Effector CD4-positive, alpha-beta T cell (primary cell): ENCODE measurements at places on chromosomes 5 and 9.

- DNase-seq, result no peak
Measured at GRCh38 chr9:75644649-75645048, 245.8 kb upstream of the PCSK5 start.

GRCh38 chr5:2779459-2779858 lies 28.0 kb upstream of the IRX2 start:
- no peak for DNase-seq

GRCh38 chr5:99771296-99771695 lies 763.9 kb upstream of the FAM174A start:
- DNase-seq, result no peak

GRCh38 chr5:140362875-140363630 lies 3.1 kb downstream of the SLC4A9 start:
- DNase-seq, result peak; percentile 74

DNA sequence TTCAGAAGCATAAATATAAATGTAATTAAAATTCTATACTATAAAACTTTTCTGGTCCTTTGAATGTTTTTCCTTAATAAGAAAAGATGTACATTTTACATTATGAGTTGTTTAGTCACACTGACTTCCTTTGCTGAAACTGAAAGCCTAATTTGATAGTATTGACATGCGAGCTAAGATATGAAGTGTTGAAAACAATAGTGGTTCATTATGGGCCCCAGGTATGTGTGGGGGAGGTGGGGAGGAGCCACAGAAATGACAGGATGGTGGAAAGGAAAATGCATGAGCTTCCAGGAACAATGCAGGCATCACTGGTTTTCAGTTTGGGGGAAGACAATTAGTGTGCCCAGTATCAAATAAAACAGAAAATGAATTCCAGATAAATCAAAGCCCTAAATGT lies 35.4 kb upstream of the RLN1 start:
- no peak for DNase-seq

GRCh38 chr9:99181621-99182020 lies 40.1 kb downstream of the ALG2 start:
- no peak for DNase-seq

GRCh38 chr9:7976167-7976755 lies 176.7 kb upstream of the DMAC1 start:
- peak; percentile 40 for DNase-seq

- no peak for DNase-seq
Measured at GRCh38 chr9:31983895-31984294, 400.5 kb upstream of the ACO1 start.

DNA sequence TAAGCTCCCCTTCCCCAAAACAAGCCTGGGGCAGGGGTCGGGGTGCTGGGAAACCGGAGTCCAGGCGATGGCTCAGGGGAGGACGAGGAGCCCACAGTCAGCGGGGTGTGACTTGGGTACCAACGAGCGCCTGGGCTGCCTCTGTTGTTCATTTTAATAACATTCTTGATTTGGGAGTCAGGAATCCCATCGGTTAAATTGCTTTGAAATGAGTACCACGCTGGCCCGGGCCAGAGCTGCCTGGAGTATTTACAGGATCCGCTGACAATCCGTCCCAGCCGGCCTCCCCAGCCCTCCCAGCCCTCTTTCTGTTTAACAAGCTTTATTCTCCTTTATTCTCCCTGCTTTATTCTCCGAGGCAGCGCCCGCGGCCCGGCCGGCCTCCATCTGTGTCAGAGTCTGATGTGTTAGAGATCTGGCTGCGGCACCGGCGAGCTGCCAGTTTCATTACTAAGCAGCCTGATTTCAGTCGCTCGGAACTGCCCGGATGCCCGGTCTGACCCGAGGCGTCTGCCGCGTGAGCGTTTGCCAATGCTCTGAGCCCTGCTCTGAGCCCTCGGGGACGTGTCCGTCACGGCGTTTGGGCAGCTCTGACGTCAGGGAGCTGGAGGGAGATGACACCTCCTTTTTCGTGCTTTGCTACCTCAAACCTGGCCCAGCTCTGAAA lies 16.5 kb upstream of the QRFP start:
- no peak for DNase-seq

GRCh38 chr5:89090037-89090436 lies 207.1 kb upstream of the MEF2C start:
- DNase-seq, result no peak

- DNase-seq, result no peak
Measured at GRCh38 chr5:68894673-68895072, 199.1 kb upstream of the SLC30A5 start.

DNA sequence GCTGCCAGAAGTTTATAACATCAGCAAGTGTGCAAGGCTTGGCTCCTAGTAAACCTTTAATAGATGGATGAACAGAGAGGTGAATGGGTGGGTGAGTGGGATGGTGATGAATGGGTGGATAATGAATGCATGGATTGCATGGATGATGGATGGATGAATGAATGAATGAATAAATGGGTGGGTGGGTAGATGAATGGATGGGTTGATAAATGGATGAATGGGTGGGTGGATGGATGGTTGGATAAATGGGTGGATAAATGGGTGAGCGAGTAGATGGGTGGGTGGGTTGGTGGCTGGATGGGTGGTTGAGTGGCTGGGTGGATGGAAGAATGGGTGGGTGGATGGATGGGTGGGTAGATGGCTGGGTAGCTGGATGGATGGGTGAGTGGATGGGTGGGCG lies 28.5 kb upstream of the CEP72 start:
- no peak for DNase-seq

DNA sequence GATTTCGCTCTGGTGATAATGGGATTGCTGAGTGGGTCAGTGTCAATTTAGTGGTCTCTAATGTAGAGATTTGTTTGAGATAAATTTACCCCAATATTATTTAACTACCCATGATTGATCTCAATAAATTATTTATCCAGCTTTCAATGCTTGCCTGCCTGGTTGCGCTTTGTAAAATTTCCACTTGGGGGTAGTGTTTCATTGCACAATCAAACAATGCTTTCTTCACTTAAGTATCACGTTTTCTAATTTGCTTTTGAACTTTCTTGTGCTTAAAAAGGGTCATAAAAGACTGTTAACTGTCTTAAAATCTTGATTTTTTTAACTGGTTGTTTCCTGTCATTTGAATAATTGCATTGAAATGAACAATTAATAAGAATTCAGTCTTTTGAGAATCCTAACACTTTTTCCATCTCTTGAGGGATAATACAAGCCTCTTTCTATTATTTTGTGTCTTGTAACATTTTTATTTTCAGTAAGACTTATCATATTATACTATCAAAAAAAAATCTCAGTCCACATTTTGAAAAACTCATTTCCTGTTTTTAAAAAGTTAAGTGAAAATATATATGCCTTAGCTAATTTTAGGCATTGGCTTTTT lies 18.7 kb downstream of the HSD17B4 start:
- no peak for DNase-seq

- no peak for DNase-seq
Measured at GRCh38 chr5:158464383-158464782, 605.4 kb upstream of the CLINT1 start.

DNA sequence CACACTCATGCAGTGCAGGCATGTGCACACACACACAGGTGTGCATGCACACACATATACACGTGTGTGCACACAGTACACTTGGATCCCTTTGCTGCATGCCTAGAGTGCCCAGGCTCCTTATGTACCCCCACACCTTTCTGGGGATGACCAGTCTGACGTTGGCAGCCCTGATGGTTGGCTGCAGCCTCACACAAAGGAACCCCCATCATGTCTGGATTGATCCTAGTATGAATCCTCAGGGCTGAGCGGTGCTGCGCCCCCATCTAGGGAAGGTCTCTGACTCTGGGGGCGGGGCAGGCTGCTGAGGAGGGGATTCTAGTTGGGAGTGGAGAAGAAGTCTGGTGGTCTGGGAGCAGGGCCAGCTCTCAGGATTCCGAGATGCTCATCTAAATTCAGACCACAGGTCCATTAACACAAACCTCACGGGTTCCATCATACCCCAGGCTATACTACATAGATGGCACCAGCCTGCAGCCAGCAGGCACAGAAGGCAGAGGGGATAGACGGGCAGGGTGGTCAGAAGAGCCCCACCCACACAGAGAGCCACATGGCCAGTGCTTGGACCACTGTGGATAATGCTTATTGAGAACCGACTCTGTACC lies 50.5 kb upstream of the OLFM1 start:
- no peak for DNase-seq

DNA sequence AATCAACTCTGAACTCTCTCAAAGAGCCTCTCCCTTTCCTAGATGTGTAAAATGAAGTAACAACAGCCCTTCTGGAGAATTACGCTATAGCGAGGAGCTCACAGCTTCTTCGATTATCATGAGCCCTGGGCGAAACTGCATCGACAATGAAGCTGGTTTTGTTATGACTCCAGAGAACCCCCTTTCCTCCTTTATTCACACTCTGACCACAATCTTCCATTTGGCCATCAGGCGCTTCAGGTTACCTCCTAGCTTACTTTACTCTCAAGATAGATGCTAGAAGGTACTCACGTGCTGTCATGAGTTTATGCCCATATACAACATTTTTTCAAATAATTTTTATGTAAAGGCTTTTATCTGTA lies 362.7 kb upstream of the RFX3 start:
- DNase-seq, result no peak

DNA sequence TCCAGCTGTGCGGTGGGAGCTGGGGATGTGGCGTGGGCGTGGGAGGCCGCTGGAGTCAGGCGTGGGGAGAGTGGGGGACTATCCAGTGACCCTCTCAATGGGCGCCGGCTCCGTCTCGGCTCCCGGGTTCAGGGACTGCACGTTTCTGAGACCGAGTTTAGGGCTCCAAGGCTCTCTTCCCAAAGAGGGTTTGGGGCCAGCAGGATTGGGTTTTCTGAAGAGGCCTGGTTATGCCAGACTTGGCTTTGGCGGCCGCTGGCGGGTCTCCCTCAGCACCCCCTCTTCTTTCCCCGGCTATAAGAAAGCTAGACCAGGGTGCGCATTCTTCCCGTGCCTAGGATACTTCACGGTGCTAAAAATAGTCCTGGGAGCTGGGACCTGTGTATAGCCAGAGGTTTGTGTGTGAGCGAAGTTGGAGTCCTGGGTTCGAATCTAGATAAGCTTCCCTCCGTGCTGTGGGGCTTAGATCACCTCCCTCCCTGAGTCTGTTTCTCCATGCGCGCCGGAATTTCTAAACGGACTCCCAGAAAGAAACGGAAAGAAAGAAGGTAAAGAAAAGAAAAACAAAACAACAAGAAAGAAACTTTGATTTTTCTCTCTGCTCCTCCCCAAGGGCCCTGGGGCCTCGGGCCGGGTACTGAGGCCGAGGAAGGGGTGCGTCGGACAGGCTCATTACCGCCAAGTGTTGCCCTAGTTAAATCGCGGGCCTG lies 5.0 kb downstream of the HAND1 start:
- no peak for DNase-seq

DNA sequence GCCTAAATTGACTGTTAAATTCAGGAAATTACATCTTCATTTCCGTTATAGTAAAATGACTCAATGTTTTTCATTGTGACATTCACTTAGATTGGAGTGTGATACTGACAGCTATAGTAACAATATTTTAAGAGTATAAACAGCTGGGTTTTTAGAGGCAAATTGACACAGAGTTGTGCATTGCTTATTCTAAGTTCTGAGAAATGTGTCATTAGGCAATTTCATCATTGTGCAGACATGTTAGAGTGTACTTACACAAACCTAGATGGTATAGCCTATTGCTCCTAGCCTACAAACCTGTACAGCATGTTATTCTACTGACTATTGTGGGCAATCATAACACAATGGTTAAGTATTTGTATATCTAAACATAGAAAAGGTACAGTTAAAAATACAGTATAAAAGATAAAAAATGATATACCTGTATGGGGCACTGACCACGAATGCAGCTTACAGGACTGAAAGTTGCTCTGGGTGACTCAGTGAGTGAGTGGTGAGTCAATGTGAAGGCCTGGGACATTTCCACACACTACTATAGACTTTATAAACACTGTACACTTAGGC lies 132.7 kb downstream of the PDE4D start:
- DNase-seq, result no peak

DNA sequence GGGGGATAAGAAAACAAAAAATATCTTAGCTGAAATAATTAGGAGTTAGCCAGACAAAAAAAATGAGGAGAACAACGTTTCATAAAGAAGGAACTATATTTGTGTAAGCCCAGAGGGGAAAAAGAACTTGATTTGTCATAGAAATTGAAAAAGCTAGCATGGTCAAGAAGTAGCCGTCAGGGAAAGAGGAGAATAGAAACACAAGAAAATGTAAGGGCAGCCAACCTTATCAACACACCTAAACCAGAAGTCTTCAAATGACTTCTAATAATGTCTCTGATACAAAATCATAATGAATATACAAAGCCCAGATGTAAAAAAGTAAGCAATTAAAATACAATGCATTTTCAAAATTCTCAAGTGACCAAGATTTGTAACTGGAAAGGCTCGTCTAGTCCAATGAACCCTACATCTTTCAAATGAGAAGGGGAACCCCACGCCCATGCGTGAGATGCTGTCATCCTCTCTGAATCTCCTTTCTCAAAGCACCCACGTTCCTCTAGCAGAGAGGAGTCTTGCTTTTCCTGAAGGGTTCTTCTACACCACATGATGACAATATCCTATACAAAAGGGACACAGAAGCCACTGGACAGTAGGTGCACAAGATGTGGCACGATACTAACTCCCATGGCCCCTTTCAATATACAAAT lies 103.7 kb downstream of the ARL15 start:
- DNase-seq, result no peak

GRCh38 chr9:15670894-15671293 lies 118.1 kb downstream of the CCDC171 start:
- DNase-seq, result no peak

GRCh38 chr5:67897431-67897830 lies 318.1 kb upstream of the PIK3R1 start:
- DNase-seq, result no peak

DNA sequence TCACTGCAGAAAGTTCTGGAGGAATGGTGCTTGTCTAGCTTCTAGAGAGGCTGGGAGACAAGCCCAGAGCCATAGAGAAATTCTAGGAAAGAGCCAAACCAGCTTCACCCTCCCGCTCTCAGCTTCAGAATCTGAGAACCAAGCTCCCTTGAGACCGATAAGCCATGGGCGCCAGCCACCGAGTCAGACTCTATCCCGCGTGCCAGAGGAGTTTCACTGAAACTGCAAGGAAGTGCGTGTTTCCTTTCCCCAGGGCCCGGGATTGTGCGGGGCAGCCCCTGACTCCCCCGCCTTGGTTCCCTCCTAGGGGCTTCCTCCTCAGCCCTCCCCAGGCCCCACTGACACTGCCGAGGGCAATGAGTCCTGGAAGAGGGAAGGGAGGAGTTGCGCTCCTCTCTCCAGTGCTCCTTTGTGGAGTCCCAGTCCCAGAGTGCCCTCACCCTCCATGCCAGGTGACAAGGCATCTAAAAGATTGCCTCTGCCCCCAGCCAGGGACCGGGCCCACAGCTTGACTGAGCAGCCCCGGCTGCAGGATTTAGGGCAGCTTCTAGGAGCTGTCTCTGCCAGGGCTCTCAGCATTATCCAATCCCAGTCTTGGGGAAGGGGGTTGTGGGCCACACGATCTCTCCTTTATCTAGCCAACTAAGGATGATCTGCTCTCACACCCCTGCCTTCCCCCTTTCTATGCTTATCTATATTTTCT lies 18.4 kb upstream of the TCF7 start:
- no peak for DNase-seq

DNA sequence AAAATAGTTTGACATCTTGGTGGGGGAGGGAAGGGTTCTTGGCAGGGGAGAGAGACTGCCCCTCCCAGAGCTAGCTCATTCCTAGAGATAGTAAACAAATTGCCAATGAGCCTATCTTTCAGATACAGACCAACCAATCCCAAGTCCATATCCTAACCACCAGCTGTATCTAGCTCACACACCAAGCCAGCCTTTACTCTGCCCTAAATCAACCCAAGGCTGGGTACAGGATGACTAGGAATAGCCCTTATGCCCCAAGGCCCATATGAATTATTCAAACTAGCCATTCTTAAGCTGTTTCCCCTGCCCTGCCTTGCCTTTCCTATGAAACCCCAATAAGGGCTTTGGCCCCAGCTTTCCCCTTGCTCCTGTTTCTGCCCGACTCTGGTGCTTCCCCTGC lies 281.3 kb upstream of the PANK3 start:
- no peak for DNase-seq
